Activated CD4-positive, alpha-beta T cell treated with anti-CD3 and anti-CD28 coated beads for 4 hours (primary cell): ENCODE measurements at places on chromosomes 1 and 21.

DNA sequence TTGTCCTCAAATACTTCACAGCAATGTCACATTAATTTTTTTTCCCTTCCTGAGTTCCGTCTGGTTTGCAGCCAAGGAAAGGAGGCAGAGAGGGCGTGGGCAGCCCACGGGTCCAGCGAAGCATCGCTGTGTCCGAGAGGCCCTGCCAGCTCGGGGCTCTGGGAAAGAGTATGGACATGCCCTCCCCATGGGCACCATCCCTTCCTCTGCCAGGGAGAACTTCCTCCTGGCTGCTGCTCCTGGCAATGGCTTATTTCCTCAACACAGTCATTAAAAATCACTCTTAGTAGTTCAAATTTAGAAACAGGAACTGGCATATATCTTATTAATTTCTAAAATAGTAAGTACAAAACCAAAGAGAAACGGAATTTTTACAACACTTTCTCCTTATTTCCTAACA lies 115.4 kb downstream of the RIPK4 start:
- DNase-seq, result no peak

- DNase-seq, result no peak
Observed at GRCh38 chr1:82485591-82486369, 685.0 kb downstream of the ADGRL2 start.

DNA sequence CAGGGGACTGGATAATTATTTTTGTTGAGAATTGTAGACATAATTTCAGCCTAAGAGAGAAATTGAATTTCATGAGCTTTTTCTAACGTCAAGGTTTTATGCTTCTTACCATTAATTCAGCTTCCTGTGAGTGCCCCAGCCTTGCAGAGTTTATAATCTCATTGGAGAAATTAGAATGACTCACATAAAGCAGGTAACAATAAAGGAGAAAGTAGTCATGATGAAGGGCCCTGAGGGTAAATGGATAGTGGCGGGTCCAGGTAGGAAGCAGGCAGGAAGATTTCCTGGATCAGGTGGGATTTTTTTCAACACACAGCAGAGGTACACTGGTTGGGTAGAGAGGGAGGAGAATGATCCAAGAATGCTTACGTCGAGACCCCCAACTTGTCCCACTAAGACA lies 311.4 kb downstream of the BARHL2 start:
- no peak for DNase-seq

DNA sequence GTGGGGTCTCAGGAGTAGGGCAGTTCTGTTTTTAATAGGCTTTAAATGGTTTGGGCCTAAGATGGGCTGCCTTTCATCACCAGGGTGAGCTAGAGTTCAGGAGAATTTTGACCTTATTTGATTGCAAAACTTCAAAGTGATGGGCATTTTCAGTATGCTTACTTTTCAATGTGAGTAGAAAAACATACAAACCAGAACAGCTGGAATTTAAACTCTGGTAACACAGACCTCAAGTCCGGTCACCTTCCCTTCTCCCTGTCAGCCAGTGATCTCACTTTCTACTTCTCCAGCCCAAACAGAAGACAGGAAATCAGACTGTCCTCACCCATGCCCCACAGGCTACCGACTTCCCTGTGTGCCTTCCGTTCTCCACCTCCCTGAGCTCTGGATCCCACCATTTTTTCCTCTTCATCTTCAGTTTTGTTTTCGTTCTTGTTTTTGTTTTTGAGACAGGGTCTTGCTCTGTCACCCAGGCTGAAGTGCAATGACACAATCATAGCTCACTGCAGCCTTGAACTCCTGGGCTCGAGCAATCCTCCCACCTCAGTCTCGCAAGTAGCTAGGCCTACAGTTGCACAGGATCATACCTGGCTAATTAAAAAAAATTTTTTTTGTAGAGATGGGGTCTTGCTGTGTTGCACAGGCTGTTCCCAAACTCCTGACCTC lies 374.0 kb downstream of the CAMTA1 start:
- no peak for DNase-seq

DNA sequence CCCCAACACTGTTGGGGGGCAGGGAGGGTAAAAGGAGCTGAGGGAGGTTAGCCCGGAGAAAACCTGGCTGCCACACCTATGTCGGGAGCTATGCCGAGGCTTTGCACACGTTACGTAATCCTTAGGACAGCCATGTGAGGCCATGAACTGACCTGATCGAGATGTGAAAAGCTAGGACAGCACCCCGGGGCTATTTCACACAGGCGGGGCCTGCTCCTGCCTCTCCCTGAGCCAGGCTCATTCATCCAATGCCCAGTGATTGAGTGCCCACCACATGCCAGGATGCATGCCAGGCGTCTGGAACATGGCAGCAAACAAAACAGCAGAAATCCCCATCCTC lies 30.2 kb downstream of the LDLRAP1 start:
- DNase-seq, result no peak

GRCh38 chr1:167566766-167567165 lies 13.2 kb upstream of the CREG1 start:
- no peak for DNase-seq

DNA sequence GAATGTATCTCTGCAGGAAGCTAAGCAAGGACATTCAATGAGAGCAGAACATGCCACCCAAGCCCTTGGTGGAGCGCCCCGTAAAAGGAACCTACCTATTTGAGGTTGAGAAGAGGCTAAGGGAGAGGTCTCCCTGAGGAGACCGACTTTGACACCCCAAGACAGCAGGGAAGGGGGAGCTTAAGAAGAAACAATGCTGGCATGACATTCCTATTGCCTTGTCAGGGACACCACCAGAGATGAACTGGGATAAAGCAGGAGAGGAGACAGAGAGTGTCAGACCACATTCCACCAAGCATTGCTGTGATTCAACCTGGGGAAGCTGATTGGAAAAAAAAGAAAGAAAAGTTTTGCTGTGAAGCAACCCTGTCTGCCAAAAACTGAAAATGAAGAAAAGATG lies 13.3 kb upstream of the S100A2 start:
- no peak for DNase-seq

GRCh38 chr1:87149241-87150041 lies 179.2 kb upstream of the LMO4 start:
- no peak for DNase-seq

GRCh38 chr1:167561753-167562152 lies 8.2 kb upstream of the CREG1 start:
- DNase-seq, result no peak

GRCh38 chr1:41631154-41631553 lies 146.7 kb upstream of the EDN2 start:
- no peak for DNase-seq

GRCh38 chr1:180888870-180889269 lies 23.8 kb upstream of the KIAA1614 start:
- DNase-seq, result no peak
